ENCODE measurements at places on chromosomes 1 and 21.

DNA sequence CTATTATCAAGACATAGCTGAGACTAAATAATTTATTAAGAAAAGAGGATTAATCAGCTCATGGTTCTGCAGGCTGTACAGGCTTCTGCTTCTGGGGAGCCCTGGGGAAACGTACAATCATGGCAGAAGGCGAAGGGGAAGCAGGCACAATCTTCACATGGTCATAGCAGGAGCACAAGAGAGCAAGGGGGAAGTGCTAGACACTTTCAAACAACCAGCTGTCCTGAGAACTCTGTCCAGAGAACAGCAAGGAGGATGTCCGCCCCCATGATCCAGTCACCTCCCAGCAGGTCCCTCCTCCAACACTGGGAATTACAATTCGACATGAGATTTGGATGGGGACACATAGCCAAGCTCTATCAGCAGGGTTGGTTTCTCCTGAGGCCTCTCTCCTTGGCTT, 10.3 kb upstream of the SLC45A1 start:
- no peak for DNase-seq

GRCh38 chr1:43232074-43232473, 37.7 kb upstream of the TMEM125 start:
- DNase-seq: no peak

- no peak for DNase-seq
Observed at GRCh38 chr1:182069028-182069466, 7.5 kb upstream of the ZNF648 start.

DNA sequence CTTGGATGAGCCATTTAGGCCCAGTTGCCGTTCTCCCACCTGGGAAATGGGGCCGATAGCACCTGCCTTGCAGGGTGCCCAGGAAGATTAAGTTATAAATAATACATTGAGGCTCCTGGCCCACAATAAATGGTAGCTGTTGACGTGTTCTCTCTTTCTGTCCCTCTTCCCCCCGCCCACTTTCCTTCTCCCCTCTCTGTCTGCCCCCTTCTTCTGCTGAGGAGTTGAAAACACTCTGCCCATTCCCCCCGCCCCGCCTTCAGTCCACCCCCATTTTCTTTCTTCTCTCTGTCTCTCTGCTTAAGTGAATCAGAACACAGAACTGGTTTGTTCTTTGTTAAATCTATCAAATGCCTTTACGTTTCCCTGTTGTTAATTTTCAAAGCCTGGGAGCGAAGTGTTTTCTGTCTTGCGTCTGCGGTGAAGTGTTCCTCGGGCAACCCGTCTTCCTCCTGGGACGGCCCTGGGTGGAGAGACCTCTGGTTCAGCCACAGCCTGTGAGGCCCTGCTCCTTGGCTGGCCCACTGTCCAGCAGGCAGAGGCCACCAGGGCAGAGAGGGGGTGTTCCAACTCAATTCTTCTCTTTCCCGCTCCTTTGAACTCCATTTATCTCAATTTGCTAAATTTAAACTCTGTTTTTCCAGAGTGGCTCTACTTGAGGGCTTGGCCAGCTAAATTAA, 29.3 kb upstream of the SELENON start:
- DNase-seq: no peak

- no peak for DNase-seq
Observed at GRCh38 chr1:96466842-96467241, 254.7 kb upstream of the PTBP2 start.

GRCh38 chr1:167452483-167452882, 65.8 kb downstream of the CD247 start:
- no peak for DNase-seq

DNA sequence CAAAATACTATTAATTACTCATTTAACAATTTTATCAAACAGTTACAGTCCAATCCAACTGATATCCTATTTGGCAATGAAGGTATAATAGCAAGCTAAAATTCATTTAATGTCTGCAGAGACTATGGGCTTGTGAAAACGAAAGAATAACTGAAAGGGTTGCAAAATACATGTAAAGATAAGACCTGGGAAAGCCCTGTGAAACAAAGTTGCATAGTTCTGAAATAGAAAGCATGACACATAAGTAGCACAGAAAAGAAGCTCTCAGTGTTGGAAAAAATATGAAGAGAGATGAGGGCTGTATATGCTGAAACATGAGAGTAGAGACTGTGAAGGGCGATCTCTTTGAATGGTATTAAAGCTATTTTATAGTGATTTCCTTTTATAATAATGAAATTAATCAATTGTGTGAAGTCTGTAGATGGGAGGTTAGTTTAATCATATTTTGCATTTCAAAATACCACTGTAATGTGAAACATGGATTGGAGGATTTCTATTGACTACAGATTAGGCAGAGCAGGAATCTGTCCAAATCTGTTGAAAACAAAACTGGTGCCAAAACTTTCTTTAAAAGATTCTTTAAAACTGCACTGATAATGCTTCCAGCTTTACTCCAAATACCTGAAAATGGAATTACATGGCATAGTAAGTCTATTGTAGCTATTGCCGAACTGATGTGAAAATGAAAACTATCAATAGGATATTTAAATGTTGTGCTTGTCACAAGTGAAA, 1518.9 kb upstream of the B3GALT2 start:
- no peak for DNase-seq

DNA sequence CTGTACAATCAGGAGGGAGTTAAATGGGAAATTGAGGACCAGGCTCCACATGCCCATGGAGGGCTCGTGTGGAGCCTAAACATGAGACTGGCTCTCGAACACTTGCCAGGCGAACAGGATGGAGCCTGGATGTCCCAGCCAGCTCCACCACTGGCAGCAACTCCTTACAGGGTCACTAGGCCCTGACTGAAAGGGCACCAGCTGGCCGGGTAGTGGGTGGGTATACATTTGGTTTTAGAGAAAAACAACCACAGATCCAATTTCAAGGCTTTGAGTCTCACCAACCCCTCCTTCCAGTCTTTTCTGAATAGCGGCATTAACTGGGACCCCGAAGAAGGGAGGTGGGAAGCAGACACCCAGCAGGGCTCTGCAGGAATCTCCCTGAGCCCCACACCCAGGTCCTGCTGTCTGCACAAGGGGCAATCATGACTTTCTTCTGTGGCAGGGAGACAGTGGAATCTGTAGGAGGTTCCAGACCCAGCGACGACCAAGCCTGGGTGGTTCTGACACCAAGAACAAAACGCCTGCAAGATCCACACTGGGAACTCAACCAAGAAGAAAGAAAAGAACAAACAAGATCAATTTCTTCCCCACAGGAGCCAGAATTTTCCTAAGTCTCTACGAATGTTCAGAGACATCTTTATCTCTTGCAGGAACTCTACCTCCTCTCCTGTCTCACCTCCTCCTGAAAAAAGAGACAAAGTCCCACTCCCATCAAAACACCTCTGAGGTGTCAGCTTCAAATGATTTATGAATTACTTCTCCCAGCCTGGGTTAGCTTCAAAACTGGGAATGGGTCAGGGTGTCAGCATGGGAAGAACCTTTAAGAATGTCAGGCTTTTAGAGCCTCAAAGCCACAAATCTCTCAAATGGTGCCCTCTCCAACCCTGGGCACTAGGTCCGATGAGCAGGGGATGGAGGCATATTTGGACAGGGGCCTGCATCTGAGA, 26.5 kb upstream of the SRP9 start:
- no peak for DNase-seq

DNA sequence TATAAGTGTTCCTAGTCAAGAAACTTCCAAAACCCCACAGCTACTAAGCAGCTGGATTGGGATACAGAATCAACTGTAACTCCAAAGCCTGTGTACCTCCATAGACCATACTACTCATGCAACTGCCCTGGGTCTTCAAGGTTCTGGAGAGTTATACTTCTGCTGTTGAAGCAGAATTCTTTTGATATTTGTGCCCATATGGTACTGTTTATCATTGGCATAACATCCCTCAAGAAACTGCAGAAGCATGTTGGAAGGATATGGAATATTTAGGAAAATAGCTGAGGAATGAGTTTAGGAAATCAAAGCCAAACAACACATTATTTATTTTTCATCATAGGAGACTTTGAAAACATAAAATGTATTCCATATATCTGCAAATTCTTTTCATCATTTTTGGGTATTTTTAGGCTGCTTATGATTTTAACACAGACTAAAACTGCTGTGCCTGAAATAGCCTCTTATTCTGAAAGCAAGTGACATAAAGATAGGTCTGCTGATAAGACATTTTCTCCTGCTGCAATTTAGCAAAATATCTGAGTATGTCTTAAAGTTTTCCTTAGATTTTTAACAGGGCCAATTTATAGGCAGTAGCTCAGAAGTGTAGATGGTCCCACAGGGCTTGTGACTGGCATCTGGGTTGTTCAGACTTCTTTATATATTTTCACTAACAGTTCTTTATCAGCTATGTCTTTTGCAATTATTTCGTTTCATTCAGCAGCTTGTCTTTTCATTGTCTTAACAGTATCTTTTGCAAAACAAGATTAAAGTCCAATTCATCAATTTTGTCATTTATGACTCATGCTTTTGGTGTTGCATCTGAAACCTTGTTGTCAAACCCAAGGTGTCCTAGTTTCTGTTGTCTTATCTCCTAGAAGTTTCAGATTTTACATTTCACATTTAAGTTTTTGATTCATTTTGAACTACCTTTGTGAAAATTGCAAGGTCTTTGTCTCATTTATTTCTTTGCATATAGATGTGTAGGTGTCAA, 41.1 kb upstream of the ZNF124 start:
- DNase-seq: no peak

- no peak for DNase-seq
Observed at GRCh38 chr1:8382051-8382505, 64.2 kb downstream of the SLC45A1 start.

- no peak for DNase-seq
Observed at GRCh38 chr1:178962853-178963711, 62.6 kb upstream of the FAM20B start.

GRCh38 chr1:100832694-100833428, 61.8 kb downstream of the EXTL2 start:
- DNase-seq: no peak

DNA sequence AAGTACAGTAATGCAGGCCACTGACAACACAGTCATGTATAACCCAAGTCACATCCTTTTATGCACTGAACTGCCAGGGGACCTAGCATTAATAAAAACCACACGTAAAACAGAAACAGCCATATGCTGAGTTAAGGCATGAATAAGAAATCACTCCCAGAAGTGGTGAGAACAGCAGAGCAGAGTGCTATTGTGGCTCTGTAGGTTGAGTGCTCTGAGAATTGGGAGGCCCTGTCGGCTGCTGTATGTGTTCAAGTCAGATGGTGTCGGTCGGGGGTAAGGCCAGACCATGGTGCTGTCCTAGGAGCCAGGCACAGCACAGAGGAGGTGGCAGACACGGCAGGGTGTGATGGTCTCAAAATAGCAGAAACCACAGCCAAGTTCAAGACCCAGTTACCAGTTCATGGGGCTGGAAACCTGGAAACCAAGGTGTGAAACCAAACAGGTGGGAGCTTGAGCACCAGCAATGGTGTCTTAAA, 126.6 kb upstream of the COA6 start:
- no peak for DNase-seq

- no peak for DNase-seq
Observed at GRCh38 chr1:225407755-225408154, 20.1 kb downstream of the LBR start.
